ENCODE measurements at places on chromosomes 6 and 20.

DNA sequence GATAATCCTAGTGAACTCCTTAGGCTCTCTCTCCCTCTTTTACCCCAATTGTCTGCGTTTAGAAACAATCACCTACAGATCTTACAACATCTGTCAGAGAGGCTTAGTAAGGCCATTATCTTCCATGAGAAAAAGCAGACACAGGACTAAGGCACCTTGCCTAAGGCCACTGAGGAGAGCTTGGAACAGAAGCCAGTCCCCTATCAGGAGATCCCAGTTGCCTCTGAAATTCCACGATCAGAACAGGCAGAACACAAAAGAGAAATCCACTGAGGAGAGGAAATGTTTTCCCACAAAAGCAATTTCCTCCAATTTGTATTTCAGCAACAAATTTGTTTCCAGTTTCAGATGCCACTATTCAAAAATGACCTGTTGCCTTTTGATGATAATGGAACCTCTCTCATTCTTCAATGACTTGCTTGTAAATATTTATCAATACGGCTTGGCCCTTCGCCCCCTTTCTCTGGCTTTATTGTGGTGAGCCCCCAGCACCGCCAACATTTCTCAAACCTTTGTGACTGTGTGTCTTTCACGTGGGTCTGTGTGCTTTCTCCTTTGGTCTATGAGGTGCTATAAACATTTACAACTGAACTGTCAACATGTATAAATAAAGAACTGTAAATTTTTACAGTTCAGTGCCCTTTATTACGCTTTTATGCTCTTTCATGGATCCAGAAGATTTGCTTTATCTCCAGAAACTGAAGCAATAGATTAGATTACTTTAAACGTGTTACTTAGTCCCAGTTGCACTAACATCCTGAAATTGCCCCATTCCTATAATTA is 187.8 kb upstream of the PHACTR1 start:
- no peak for DNase-seq

GRCh38 chr6:119672725-119673124 is 323.2 kb upstream of the MAN1A1 start:
- no peak for DNase-seq

DNA sequence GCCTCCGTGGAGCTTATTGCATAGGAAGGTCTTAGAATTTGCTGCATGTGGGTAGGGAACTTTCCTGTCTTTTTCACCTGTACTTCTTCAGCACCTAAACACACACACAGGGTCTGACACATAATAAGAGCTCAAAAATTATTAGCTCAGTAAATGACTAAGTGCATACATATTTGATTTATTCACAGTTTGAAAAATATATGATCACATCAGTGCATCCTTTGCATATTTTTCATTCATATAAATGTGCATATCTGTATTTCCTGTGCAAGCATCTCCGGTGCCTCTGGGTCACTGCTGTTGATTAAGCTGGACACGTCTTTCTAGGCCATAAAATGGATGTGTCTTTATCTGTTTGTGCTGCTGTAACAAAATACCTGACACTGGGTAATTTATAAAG is 234.7 kb downstream of the UST start:
- DNase-seq, result no peak

- DNase-seq, result no peak
Observed at GRCh38 chr20:48126227-48126740, 341.0 kb upstream of the SULF2 start.

DNA sequence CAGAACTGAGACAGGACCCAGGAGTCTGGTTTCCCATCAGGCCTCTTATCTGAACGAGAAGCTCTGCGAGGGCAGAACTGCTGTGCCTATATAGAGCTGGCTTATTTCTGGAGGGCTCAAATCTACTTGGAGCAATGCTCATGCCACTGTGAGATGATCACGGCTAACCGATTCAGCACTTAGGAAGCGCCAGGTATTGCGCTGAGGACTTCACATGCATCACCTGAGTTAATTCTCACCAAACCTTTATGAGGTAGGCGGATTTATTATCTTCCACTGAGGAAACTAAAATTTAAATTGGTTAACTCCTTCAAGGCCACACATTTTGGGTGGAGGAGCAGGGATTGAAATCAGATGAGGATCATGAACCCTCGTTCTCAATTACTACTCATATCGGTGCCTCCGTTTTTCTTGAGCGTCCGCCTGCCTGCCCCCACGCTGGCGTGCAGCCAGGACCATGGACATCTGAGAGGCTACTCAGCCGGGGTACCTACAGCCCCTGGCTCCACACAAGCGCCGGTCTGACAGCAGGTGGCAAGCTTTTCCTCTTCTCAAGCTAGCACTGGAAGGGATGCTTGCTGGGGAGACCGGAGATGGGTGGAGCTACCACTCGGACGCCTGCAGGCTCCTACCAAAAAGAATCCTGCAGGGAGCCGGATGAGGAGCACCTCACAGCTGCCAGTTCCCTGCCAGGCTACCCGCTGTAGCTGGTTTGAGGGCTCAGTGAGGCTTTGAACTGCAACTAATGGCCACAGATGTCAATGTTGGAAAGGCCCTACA is 1.0 kb upstream of the PCIF1 start:
- DNase-seq, result peak; percentile 70

- DNase-seq, result no peak
Observed at GRCh38 chr6:9564021-9564420, 850.9 kb downstream of the TFAP2A start.

GRCh38 chr20:44198872-44199271 is 11.7 kb downstream of the OSER1 start:
- no peak for DNase-seq

Measured in caudate nucleus (tissue), 63 donors.